SK-N-SH (cell line): ENCODE measurements at places on chromosomes 3 and 15.

- no peak overlapping the region for H3K27ac ChIP-seq
- H3K4me3 ChIP-seq, result no peak overlapping the region
- no peaks in the 10 kb centered on the region for H3K27me3 ChIP-seq
- no peak for DNase-seq
- no peaks in the 10 kb centered on the region for H3K36me3 ChIP-seq
- H3K4me1 ChIP-seq, result peaks cover 24% of the 10 kb centered on the region
These were observed 137.3 kb downstream of the FOXP1 start for GRCh38 chr3:71446260-71446659.

- no peaks in the 10 kb centered on the region for H3K27me3 ChIP-seq
These were observed 42.2 kb downstream of the MRAS start for GRCh38 chr3:138390582-138390932.

GRCh38 chr3:65094723-65095122 lies 406.9 kb upstream of the ADAMTS9 start:
- H3K27me3 ChIP-seq, result no peaks in the 10 kb centered on the region
- no peaks in the 10 kb centered on the region for H3K36me3 ChIP-seq
- H3K4me3 ChIP-seq, result no peak overlapping the region
- H3K4me1 ChIP-seq, result no peaks in the 10 kb centered on the region
- H3K27ac ChIP-seq, result peak overlapping the region; percentile 93

DNA sequence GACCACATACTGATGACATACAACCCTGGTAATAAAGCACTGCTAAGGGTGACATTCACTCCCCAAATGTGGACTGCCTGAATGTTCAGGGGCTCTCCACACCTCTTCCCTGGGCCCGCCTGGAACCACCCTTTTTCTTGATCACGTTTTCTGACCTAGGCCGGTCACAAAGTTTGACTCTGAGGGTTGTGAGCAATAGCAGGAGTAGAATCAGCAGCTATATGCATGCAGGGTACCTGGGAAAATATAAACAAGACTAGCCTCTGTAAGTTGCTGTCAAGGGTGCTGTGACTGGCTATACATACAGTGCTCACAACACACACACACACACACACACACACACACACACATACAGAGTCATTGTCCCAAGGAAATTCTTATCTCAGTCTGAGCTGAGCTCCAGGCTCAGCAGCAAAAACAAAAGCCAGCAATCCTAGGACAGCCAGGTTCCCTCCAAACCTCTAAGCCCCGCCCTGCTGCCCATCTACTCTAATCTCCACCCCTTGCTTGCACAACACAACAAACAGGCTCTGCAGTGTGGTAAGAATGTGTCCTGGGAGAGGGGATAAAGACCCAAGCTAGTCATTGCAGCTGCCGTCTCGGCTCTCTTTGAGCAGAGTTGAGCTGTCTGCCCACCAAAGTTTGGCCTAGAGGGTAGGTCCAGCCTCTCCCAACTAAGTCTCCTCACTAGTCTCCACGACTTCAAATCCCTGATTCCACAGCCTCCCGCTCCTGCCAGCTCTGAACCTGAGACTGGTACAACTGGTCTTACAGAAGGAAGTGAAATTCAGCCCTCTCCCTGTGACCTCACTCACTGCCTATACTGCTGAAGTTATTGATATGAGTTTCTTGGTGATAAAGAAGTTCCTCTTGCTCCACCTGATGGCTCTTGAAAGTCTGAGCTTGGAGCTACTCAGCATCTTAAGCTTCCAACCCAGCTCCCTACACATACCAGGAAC lies 2.2 kb downstream of the BMF start:
- no peaks in the 10 kb centered on the region for H3K27me3 ChIP-seq
- DNase-seq, result no peak
- no peak overlapping the region for H3K27ac ChIP-seq
- peaks cover 51% of the 10 kb centered on the region for H3K4me1 ChIP-seq
- no peak overlapping the region for H3K4me3 ChIP-seq
- no peaks in the 10 kb centered on the region for H3K36me3 ChIP-seq

GRCh38 chr3:58657036-58657520 lies 9.5 kb downstream of the FAM3D start:
- no peak for DNase-seq
- H3K4me3 ChIP-seq, result no peak overlapping the region
- H3K27ac ChIP-seq, result no peak overlapping the region
- peaks cover 17% of the 10 kb centered on the region; the same call in 1 of the 2 replicates for H3K27me3 ChIP-seq

DNA sequence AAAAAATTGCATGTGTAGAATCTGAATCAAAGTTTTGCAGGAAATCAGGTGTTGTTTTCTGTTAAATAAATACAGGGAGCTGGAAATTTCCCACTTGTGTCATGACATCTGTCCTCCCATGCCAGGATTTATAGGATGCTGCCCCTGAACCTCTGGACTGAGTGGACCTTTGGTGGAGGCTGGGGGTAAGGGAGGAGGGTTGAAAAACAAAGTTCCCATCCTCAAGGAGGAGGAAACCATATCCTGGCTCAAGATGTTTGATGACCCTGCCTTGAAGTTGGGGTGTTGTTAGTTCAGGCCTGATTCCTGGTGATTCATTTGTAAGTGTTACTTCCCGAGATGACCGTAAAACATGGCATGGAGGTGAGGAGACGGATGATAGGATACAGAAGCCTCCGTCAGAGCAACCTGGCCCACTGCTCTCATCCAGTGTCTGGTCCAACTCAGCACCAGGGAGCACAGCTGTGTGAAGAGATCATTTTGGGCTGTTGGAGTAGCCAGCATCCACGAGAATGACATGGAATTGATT lies 223.6 kb downstream of the CACNA2D3 start:
- no peaks in the 10 kb centered on the region for H3K36me3 ChIP-seq
- H3K4me1 ChIP-seq, result no peaks in the 10 kb centered on the region
- no peaks in the 10 kb centered on the region for H3K27me3 ChIP-seq
- no peak overlapping the region for H3K4me3 ChIP-seq
- no peak for DNase-seq

DNA sequence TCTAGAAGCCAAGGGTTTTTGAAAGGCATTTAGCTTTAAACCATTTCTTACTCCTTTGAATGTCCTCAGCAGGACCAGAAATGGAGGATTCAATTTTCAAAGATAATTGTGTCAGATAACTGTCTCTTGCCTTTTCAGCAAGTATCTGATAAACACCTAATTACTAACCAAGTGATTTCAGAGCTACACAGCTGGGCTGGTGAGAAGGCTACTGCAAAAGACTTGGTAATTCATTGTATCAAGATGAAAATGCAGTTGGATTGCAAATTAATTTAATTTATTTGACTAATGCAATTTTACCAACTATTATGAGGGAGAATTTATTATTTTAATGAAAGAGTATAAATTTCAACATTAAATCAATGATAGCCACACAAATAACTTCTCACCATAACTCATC lies 165.4 kb downstream of the ROBO1 start:
- H3K4me1 ChIP-seq, result no peaks in the 10 kb centered on the region
- H3K36me3 ChIP-seq, result no peaks in the 10 kb centered on the region
- peak; percentile 0 for DNase-seq
- no peak overlapping the region for H3K4me3 ChIP-seq

- peaks cover 43% of the 10 kb centered on the region for H3K4me1 ChIP-seq
- no peaks in the 10 kb centered on the region for H3K27me3 ChIP-seq
These were observed 103.6 kb downstream of the FNDC3B start for GRCh38 chr3:172142864-172143451.
